ENCODE measurements at places on chromosomes 13 and 19.

DNA sequence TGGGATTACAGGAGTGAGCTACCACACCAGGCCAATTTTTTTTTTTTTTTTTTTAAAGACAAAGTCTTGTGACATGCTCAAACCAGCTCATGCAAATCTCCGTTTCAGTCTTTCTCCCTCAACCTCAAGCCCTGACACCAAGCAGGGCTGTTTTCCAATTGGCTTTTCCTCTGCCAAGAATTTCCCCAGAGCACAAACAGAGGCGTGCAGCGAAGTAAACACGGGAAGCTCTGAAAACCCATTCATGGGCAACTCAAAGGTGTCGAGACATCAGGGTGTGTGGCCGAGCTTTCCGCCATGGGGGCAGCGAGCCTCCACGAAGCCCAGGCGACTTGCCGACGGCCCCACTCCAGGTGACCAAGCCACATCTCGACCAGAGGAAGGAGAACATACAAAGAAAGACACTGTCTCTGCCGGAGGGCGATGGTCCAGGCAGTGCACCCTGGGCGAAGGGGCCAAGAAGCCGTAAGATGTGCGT lies 70.0 kb downstream of the INSR start:
- peak; percentile 78 for DNase-seq

DNA sequence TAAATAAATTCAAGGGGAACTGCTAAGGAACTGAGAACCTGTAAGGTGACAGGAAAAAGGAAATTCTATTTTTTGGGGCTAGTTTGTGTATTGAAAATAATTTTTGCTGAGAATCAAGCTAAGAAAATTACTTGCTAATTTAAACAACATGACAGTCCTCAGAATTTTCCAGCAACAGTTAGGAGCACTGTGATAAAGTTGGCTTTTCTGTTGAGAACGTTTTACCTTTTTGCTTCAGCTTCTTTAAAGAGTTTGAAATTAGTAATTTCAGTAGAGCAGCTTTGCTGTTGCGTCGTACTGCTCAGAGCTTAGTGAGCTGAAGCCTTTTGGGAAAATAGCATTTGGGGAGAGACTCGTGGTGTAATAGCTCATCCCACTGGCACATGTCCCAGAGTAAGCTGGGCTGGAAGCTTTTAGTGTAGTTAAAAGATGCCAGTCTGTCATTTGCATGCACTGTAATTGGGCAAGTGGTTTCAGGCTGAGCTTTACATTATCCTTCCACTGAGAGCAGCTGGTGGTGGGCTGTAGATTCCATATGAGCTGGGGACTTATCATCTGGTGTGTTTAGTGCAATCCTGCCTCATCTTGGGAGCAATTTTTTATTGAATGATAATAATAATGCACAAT lies 69.8 kb downstream of the LRCH1 start:
- peak; percentile 83 for DNase-seq

DNA sequence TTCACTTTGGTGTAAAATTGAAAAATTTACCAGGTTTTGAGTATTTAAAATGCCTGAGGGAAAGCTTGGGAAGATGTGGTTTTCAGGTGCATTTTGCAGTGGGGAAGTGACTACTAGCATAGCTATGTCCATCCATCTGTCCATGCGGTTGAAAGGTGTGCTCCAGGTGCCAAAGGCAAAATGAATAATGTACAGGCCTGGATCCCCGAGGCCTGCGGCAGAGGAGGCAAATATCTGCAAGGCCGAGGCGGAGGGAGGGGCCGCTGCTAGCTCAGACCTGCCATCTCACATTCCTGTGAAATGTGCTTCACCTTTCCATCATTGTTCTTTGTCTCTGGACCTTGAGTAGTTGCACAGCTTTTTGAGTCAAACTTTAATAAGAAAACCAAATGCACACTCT lies 65.5 kb downstream of the ERCC5 start:
- DNase-seq, result no peak

- DNase-seq, result peak; percentile 100
Measured at GRCh38 chr19:49877020-49877878, at the start of the genes AKT1S1 and TBC1D17. AKT1S1 (minus strand) TSS chr19:49877355; CDS start chr19:49873295, 4,060 bp downstream. TBC1D17 (plus strand) TSS chr19:49877702; CDS start chr19:49877724, 22 bp downstream.

- no peak for DNase-seq
Measured at GRCh38 chr13:113848431-113849260, 15.2 kb downstream of the GAS6 start.

GRCh38 chr13:43959291-43959690 lies 79.6 kb downstream of the LACC1 start:
- DNase-seq, result no peak

- no peak for DNase-seq
Measured at GRCh38 chr19:5040544-5041167, 71.7 kb downstream of the KDM4B start.

- DNase-seq, result no peak
Measured at GRCh38 chr13:98879127-98879520, 98.7 kb downstream of the DOCK9 start.

GRCh38 chr19:18112989-18113478 lies 15.5 kb downstream of the MAST3 start:
- DNase-seq, result peak; percentile 83

DNA sequence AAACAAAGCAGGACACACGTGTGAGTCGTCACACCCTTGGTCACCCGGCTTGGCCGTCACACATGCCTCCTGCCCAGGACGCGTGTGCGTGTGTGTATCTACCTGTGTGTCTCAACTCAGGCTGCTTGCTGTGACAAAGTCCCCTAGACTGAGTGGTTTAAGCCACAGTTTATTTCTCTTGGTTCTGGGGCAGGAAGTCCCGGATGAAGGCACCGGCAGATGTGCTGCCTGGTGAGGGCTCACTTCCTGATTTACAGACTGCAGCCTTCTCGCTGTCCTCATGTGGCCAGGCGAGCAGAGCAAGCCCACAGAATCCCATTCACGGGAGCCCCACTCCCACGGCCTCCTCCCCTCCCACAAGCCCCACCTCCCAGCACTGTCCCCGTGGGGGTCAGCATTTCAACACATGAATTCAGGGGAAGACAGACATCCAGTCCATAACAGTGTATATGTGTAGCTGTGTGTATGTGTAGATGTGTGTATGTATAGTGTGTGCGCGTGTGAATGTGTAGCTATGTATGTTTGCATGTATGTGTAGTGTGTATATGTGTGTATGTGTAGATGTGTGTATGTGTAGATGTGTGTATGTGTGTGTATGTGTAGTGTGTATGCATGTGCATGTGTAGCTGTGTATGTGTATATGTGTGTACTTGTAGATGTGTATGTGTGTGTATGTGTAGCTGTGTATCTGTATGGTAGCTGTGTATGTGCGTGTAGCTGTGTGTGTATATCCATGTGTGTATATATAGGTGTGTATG lies 51.5 kb downstream of the MCF2L start:
- DNase-seq, result no peak

DNA sequence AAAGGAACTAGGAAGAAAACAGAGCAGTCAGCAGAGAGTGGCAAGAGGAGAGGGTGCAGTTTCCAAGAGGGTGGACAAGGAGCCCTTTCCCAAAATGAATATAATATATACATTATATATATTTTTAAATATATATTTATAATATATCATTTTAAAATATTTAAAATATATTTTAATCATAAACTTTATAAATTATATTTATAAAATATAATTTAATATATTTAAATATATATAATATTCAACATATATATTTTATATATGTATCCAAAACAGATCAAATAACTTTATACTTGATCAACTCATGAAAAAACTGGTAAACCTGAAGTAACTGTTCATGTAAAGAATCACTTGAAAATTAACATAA lies 328.6 kb downstream of the MYO16 start:
- no peak for DNase-seq

DNA sequence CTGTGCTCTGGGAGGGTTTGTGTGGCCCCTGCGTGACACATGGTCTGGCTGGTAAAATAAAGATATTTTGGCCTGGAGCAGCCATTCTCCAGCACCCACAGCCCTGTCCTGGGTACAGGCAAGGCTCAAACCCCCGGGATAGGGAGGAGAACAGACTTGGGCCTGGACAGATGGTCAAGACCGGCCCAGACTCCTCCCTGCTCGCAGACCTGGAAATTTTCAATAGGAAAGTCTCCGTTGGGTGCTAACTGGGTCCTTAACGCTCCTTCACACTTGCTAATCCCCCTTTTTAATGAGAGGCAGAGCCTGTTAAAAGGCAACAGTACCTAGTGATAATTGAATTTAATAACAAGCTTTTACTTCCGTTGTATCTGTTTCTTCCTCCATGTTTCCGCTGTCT lies 2.5 kb downstream of the PALM start:
- no peak for DNase-seq

- DNase-seq, result no peak
Measured at GRCh38 chr13:96426167-96426566, 336.3 kb downstream of the HS6ST3 start.

- no peak for DNase-seq
Measured at GRCh38 chr13:59452189-59452890, 711.4 kb downstream of the DIAPH3 start.

- no peak for DNase-seq
Measured at GRCh38 chr13:79531542-79532254, 50.7 kb downstream of the NDFIP2 start.

DNA sequence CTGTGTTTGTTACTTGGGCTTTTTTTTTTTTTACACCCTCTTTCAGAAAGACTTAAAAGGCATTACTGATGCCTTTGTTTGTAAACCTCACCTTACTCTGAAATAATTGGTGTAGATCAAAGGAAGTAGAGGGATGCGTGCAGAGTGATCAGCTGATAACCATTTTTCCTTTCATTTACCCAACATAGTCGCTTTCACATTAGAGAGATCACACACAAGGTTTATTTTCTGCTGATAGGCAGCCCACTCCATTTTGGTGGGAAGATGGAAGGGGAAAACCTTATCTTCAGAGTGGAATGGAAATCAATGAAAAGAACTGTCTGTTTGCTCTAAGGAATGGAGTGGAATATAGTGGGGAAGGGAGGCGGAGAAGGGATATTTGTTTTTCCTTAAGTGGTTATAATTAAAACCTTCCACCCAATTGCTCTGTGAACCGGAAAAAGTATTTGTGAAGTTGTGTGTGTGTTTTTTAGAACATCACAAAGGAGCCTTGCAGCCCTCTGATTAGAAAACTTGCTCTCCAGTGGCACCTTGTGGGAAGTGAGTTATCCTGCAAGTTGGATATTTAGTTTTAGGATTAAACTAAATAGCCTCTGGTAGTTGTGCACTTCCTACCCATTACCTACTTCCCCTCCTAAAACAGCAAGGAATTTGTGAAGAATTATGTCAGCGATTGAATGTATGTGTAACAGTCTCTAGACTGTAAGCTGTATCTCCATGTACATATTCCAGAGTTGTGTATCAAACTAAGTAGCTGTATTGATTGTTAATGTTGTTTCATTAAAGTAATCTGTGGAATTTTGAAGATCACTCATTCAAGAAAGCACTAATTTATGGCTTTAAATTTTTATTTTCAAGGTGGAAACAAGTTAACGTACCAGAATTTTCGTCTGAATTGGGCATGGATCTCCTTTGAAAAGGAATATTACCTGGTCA lies 76.8 kb downstream of the FREM2 start:
- DNase-seq, result peak; percentile 60

DNA sequence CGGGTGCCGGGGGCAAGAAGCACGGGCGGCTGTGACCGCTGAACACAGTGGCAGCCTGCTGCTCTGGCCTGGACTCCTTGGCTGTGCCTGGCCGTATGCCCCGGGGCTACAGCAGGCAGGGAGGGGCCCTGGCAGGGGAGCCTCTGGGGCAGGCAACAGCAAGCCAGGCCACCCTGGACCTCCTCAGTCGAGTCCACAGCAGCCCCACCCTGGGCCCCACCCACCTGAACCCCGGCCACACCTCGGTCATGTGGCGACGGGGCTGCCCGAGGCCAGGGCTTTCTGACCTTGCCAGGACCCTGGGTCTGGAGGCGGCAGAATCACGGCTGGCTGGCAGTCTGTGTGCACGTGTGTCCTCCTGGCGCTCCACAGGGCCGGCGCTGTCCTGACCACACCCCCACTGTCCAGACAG lies 8.7 kb downstream of the CILP2 start:
- no peak for DNase-seq

DNA sequence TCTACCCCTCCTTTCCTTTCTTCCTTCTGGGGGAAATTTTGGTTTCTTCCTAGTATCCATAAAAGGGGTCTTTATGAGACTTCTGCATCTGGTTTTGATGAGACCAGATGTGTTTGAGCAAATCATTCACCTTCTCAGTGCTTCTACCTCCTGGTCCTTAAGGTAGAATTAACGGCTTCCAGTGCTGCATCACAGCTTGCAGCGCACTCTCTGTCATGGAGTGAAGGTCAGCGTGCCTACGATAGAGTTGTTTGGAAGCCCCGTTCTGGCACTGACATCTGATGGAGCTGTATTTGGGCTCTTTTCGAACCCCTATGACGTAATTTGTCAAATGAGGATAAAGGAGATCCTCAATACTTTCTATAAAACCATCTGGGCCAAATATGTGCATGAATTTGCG lies 164.2 kb downstream of the MTUS2 start:
- no peak for DNase-seq

DNA sequence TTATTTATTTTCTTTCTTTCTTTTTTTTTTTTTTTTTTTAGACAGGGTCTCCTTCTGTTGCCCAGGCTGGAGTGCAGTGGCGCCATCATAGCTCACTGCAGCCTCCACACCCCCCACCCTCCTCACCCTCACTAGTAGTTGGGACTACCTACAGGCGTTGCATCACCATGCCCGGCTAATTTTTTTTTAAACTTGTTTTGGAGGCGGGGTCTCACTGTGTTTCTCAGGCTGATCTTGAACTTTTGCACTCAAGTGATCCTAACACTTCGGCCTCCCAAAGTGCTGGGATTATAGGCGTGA lies 33.6 kb downstream of the GJA3 start:
- DNase-seq, result peak; percentile 10

DNA sequence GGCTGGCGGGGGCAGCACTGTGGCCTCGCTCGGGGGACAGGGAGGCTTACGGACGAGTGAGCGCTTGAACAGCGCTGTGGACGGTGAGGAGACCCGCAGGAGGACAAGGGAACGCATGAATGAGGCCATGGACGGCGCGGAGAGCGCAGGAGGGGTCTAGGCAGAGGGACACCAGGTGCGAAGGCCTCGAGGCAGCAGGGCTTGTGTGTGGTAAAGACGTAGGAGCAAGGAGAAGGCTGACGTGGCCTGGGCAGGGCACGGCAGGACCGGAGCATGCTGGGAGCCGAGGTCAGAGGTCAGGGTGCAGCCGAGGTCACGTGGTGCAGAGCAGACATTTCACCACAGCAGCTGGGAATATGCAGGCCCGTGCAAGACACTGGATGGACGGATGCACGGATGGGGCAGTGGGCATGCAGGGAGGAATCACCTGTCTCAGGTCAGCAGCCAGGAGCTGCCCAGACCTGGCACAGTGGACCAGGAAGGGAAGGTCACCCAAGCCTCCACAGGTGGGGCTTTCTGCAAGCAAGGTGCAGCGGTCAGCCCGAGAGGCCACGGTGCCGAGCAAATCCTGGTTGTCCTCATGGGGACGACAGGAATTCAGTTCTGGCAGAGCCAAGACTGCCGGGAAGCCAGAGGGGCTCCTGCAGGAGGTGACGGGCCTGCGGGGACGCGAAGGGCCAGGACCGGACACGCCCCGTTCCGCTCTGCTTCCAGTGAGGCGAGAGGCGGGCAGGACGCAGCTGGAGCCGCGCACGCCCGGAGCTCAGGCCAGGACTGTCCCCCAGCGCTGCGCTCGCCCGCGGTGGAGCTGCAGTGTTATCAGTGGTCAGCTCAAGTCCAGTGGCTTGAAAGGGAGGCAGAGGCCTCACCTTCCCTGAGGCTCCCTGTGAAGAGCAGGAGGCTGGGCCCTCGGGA lies 72.2 kb downstream of the RASA3 start:
- DNase-seq, result no peak

GRCh38 chr19:4088975-4089374 lies 22.3 kb upstream of the ZBTB7A start:
- no peak for DNase-seq
